T-helper 17 cell (primary cell): ENCODE measurements at places on chromosomes 5 and 9. TPM values are rescaled to one million over a fixed set of nuclear protein-coding genes. Genes with fewer than 3 reads are reported as not detected.

The ZNF658 gene
- total RNA-seq = 4.8 TPM

The UHRF2 gene
- total RNA-seq = 120 TPM

The BHMT2 gene
- total RNA-seq = not detected

The DOCK8 gene
- total RNA-seq = 187 TPM

The FGF10 gene
- total RNA-seq = not detected

The PCDHB1 gene
- not detected for total RNA-seq

The SPACA9 gene
- 0.86 TPM for total RNA-seq

The F12 gene
- total RNA-seq = 1.1 TPM

The ACOT12 gene
- not detected for total RNA-seq

The GABRA1 gene
- not detected for total RNA-seq

The TPPP gene
- 35.4 TPM for total RNA-seq

The OBP2B gene
- total RNA-seq = not detected

The ABCA1 gene
- total RNA-seq = 16.0 TPM

The EMB gene
- total RNA-seq = 184 TPM

The INSL4 gene
- not detected for total RNA-seq

The FOXD4L5 gene
- total RNA-seq = 0.13 TPM

The FAM200C gene
- total RNA-seq = not detected

The PCDHGA8 gene
- 0.05 TPM for total RNA-seq

The TSSK1B gene
- not detected for total RNA-seq

The UIMC1 gene
- total RNA-seq = 57.6 TPM

The NR5A1 gene
- not detected for total RNA-seq

The GPR21 gene
- total RNA-seq = 1.6 TPM
